Activated B cell treated with CpG ODN at 0.5 μM for 24 hours (primary cell): ENCODE measurements at places on chromosomes 12 and 14.

DNA sequence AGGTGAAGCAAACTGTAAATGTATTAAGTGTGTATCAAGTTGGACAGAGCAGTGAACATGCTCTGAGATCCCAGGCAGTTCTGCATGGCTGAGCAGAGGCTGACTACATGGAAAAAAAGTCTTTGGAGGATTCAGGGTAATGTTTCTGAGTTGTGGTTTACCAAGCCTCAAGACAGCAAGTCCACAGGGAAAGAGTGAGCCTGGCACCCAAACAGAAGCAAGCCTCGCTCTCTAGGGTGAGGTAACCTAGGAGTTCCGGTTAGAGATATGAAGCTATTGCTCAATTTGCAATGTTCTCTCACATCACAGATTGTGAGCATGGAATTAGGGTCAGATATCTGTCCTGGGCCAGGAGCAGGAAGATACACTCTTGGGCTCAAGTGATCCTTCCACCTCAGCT is 158.6 kb downstream of the MON2 start:
- no peak for DNase-seq

DNA sequence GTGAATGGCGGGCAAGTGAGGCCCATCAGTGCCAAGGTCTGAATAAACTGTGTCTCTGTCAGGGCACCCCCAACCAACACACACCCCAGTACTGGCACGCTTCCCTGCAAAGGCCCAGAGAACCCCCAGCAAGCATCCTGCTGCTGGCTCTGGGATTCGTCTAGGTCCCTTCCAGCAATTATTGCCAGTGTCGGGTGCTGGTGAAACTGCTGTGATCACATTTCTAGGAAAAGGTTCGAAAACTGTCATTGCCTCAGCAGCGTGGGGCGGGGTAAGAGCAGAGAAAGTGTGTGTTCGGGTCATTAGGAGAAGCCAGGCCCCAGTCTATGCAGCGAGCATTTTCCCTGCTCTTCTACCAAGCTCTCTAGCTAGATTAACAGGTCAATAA is 2.5 kb downstream of the FAM222A start:
- no peak for DNase-seq

DNA sequence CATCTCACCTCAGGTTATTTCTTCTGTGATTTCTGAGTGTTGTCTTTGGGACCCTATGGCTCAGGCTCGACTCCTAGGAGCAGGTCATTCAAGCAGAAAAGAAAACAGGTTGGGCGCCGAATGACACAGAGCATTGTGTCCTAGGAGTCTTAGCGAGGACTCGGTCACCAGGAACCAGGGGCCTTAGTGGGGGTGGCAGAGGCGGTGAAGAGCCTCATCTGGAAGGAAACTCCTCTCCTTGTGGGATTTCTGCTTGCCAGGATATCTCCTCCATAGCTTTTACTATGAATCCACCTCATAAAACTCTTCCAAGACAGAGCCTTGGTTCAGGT is 630 bp downstream of the PLEKHH1 start:
- DNase-seq = no peak

- DNase-seq = no peak
These were observed 40.6 kb upstream of the LRTM2 start for GRCh38 chr12:1779783-1780182.

GRCh38 chr14:73861073-73861472 is 9.4 kb downstream of the PTGR2 start:
- DNase-seq = no peak
